ENCODE measurements at places on chromosomes 16 and 17.

DNA sequence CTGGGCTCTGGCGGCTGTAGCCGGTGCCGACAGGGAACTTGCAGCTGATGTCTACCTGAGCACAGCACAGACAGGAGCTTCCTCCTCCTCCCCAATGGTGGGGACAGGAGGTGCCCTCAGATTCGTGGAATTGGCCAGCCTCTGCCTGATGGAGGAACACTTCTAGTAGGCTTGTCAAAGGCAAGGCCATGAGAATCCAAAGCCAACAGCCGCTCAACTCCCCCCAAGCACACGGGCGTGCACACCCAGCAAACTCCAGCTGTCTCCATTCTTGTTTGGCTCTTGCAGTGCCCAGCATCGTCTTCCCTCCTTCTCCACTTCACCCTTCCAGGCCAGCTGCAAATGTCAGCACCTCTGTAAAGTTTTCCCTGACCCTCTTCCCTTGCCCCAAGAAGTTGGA, 35.1 kb downstream of the SCNN1G start:
- no peak for DNase-seq

- no peak for DNase-seq
These were observed 8.5 kb downstream of the SNN start for GRCh38 chr16:11676799-11677198.

- DNase-seq = no peak
These were observed 232.5 kb upstream of the ZFHX3 start for GRCh38 chr16:73280388-73280787.

DNA sequence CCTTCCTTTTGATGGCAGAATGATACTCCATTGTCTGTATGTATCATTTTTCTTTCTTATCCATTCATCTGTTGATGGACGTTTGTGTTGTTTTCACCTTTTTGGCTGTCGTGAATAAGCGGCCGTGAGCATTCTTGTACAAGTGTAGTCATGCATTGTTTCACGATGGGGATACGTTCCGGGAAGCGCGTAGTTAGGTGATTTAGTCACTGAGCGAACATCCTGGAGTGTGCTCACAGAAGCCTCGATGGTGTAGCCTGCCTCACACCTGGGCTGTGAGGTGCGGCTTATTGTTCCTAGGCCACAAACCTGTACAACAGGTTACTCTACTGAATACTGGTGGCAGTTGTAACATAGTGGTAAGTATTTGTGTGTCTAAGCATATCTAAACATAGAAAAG, 136.5 kb downstream of the CMIP start:
- no peak for DNase-seq

DNA sequence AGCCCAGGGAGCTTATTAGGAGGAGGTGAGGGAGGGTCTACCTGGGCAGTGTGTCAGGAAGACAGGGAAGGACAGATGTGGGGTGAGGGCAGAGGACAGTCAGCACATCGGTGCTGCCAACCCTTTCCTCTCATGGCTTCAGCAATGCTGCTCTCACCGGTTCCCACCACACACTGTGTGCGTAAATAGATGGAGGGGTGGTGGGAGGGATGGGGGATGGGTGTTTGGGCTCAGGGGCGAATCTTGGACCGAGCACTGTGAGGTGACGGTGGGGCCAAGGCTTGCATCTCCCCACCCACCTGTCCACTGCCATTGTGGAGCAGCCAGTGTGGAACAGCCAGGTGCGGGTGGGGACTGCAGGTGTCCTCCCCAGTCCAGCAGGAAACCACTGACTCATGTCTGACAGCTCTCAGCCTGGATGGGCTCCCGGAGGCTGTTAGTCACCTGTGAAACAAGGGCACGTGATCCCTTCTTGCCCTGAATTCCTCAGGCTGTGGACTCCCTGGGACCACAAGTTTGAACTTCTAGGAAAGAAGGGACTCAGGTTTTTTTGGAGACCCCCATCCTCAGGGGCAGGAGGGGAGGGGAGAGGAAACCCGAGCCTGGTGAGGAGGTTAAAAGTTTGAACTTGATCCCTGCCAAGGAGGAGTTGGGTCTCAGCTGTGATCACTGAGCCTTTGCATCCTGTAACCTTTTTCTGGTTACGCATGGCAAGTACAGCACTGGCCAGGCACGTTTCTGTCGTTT, 42.7 kb upstream of the SMPD3 start:
- no peak for DNase-seq

DNA sequence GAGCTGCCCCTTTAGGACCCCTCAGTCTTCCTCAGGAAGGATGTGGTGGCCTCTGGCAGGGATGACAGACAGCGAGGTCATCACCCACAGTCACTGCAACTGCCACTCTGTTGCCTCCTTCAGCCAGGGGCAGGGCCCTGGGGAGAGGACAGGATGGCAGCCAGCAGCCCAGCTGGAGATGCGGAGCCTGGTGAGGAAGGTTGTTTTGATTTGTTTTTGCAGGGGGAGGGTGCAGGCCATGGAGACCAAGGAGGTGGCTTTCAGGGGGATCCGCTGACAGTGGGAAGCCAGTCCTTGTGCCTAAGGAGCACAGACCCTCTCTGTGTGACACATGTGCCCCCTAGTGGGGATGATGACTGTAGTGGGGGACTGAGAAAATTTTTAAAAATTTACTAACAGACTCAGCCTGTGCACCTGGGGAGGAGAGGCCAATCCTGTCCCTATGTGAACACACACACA, 7.4 kb downstream of the PRCD start:
- DNase-seq = peak; percentile 39

GRCh38 chr17:28737770-28738679, 5.8 kb upstream of the TRAF4 start:
- DNase-seq = no peak

GRCh38 chr16:70800311-70800710, 647 bp downstream of the VAC14 start:
- DNase-seq = no peak

- DNase-seq = peak; percentile 49
These were observed 472 bp upstream of the NME2 start for GRCh38 chr17:51165680-51166197.

DNA sequence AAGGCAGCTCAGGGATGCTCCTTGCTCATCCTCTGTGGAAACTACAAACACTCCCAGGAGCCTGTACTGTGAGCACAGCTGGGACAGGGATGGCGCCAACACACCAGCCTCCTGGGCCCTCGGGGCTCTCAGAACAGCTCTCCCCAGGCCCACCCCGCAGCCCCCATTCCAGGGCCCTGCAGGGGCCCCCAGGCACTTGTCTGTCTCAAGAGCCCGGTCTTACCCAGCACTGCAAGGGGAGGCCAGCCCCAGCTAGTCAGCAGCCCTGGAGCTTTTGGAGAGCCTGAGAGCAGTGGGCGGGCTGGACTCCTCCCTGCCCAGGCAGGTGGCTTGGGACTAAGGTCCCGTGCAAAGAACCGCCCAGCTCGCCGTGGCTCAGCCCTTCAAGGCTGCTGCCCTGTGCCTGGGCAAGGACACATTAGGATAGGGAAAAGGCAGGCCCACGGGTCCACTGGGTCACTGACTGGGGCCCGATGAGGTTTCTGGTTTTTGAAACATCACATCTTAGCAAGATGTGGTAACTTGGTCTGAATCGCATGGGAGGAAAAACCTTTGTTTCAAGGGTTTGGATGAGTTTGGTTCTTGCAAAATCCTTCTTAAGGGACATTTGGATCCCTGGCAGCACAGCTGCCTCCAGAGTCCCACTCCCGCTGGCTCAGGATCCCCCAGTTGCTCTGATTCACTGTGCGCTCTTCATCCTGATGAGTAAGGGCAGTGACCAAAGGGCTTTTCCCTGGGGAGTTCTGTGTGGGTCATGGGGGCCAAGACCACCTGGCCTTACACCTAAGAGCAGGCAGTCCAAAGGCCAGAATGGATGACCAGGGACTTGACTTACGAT, 2.8 kb downstream of the DNASE1L2 start:
- DNase-seq = no peak

DNA sequence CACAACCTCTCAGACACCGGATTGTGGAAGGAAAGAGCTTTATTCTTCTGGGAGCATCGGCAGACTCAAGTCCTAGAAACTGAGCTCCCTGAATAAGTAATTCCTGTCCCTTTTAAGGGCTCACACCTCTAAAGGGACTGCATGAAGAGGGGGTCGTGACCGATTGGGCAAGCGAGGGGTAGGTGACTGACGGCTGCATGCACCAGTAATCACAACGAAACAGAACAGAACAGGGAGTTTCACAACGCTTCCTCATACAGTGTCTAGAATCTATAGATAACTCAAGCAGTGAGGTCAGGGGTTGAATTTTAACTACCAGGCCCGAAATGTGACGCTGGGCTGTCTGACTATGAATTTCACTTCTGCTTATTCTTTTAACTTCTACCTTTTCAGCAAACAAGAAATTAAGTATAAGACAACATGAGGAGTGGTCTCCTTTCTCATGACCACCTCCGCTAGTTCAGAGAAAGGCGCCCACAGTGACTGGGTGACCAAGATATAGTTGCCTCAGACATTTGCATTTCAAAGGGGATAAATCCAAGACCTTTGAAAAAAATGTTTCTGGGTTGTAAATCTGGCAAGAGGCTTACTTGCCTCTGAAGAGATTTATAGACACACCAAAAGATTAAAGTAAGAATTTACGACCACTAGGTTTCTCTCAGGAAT, 88.4 kb upstream of the ATF7IP2 start:
- DNase-seq = peak; percentile 36

DNA sequence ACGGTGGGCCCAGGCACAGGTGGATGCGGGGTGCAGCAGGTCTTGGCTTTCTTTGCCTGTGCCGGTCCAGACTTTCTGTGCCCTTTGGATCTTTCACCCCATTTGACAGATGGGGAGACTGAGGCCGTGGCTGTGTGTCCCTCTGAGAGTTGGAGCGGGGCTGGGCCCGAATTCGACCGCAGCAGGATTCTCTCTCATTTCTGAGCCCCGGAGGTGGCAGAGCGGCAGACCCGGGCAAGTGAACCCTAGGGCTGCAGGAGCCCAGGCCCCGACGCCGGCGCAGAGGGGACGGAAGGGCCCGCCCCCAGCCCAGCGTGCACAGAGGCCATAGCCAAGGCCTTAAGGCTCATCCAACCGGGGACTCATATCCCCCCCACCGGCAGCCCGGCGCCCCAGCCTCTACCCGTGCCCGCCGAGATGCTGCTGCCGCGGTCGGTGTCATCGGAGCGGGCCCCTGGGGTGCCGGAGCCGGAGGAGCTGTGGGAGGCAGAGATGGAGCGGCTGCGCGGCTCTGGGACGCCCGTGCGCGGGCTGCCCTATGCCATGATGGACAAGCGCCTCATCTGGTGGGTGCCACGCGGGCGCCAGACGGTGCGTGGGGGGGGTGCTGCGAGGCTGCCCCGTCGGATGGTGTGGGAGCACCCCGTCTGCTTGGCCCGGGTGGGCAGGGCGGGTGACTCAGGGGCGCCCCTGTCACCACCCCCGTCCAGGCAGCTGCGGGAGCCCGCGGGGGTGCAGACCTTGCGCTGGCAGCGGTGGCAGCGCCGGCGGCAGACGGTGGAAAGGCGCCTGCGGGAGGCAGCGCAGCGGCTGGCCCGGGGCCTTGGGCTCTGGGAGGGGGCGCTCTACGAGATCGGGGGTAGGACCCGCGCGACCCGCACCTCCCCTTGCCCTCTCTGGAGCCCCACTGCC, 857 bp downstream of the TMC8 start:
- DNase-seq = no peak

DNA sequence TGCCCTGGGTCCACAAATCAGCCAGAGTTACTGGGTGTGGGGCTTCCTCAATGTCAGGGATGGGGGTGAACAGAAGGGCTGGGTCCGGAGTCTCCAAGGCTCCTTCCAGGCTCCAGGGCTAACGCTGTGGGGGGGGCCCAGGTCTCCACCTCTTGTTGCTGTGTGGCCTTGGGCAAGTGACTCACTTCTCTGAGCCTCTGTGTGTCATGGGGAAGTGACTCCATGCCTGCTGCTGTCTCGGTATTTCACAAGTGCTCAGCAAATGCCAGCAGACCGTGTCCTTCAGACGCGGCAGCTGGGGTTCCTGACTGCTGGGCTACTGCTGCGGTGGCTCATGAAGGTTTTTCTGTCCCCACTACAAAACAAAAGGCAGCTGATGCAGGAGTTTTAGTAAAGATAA, 26.6 kb downstream of the JPH3 start:
- DNase-seq = no peak

DNA sequence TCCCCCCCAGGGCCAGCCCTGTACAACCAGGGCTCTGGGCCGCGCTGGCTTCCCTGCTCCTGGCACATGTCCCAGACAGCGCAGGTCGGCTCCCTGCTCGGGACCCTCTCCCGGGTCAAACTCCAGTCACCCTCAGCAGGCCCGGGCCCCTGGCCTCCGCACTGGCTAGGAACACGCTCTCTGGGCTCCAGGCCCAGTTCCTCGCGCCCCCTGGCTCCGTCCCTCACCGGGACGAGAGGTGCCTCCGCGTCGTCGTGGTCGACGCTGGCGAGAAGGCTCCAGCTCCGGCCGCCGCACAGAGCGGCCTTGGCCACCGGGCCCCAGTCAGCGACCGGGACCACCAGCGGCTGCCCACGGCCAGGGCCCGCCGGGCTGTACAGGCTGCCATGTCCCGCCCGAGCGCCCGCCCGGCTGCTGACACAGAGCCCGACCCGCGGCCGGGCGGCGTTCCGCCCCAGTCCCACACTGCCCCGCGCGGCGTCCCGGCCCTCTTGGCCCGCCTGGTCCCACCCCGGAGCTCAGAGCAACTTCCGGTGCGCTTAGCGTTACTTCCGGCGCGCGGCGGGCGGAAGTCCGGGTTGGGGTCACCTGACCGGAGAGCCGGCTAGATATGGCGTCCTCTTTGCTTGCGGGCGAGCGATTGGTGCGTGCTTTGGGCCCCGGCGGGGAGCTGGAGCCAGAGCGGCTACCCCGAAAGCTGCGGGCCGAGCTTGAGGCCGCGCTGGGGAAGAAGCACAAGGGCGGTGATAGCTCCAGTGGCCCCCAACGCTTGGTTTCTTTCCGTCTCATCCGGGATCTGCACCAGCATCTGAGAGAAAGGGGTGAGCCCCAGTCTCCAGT, at the start of gene POLDIP2:
Gene POLDIP2 (minus strand): TSS at position 467 of the 840 bp plus-strand sequence. CDS start 79 bp downstream, at position 388.
- peak; percentile 89 for DNase-seq

GRCh38 chr17:52048137-52048898, 110.2 kb downstream of the CA10 start:
- DNase-seq = no peak

- no peak for DNase-seq
These were observed 53.6 kb downstream of the CDH11 start for GRCh38 chr16:65068151-65068740.

- DNase-seq = peak; percentile 48
These were observed 78.1 kb downstream of the TIMM22 start for GRCh38 chr17:1074886-1075605.

GRCh38 chr17:48722201-48722907, at the start of gene PRAC1:
PRAC1 (minus strand) TSS chr17:48722518; CDS start chr17:48722392, 126 bp downstream.
- DNase-seq = no peak

DNA sequence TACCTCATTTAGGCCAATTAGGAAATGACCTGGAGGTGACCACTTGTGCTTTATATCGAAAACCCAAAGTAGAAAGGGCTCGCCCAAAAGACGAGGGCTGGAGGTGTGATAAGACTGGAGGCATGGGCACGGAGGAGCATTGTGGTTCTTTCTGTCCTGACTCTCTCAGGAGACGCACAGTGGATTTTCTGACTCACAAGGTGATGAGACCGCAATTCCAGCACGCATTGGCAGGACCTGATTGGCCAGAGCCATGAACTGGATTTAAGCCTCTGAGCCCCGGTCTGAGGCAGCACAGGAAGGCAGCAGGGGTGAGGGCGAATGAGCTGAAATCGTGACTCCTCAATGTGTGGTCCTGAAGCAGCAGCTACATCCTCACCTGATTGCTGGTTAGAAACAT, 559.1 kb upstream of the SALL1 start:
- no peak for DNase-seq

Data from D721Med (cell line).